Retina (tissue), 1 donor: ENCODE measurements at places on chromosomes 2 and 18.
A peak's percentile ranks its signal among the peaks of the same experiment; 100 is the strongest.

DNA sequence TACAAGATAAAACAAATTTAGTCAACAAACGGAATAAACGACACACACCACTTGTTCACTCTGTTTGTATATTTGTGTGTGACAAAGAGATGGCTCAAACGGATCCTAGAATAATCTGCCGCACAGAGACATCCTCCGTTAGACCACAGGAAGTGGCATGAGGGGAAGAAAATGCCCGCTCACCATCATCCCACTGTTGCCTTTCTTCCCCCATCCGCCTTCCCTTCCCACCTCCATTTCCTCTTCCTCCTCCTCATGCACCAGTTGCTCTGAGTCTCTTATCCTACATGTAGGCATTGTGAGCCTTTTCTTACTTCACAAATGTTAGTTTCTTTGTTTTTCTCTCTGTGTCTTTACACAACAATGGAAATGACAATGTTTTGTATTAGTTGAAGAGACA is 228.5 kb upstream of the SMIM21 start:
- DNase-seq, result no peak

DNA sequence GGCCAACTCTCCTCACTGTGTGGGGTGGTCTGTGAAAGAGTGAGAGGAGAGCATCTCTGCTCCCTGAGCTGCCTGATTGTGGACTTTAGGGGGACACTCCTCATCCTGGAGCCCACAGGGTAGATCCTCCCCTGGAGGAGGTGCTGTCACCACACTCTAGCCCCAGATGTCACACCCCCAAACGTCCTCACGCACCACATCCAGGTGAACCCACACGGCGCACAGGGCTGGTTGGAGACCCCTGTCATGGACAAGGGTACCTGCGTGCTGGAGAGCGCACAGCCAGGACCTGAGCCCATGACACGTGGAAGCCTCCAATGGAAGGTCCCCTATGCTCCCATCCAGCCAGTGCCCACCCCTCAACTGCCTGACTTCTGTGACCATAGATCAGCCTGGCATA is 10.5 kb downstream of the AGXT start:
- no peak for DNase-seq

- peak; percentile 71 for DNase-seq
Observed at GRCh38 chr18:80109676-80110078, 615 bp downstream of the ADNP2 start.

DNA sequence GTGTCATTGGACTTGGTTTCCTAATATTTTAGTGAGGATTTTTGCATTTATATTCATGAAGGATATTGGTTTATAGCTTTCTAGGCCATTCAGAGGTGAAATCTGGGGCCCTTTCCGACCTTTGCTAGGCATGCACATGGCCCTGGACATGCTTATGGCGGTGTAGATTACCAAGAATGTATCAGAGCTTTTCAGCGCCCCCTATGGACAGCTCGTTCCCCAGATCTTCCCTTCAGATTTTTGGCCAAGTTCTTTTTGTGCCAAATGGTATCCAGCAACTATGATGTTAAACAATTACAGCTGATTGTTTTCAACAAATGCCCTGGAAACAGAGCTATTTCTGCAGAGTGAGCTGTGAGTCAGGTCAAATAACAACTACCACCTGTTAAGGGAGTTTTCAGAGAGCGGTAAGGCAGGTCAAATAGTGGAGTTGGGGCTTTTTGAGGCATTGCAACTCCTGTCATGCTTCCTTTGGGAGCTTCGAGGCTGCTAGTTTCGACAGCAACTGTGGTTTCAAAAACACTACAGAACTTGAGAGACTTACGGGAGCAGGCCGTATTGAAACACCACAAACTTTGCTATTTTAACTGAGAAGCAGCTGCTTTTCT is 188.3 kb downstream of the ZNF516 start:
- no peak for DNase-seq

DNA sequence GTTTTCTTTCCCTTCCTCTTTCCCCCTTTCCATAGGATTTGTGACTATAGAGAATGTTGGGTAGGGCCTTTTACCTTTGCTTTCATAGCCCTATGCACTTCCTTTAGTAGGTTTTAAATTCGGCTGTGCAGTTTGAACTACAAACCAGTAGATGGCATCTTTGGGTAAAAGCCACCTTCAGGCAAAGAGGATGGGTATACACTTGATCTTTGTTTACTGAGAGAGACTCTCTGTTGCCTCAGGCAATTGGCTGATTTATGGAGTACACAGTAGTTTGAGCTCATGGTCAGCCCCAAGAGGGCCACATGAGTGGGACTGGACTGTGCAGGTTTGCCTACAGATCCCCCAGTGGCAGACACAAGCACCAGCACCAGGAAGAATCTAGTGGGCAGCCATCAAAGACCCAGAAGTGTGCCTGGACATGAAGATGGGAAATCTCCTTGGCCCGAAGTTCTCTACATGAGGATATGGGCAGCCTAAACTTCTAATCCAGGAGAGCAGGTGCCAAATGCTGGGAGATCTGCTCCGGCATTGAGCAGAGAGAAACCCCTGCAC is 1304.3 kb upstream of the DDX18 start:
- DNase-seq, result no peak

GRCh38 chr2:168157926-168158325 is 89.5 kb downstream of the STK39 start:
- DNase-seq, result no peak

DNA sequence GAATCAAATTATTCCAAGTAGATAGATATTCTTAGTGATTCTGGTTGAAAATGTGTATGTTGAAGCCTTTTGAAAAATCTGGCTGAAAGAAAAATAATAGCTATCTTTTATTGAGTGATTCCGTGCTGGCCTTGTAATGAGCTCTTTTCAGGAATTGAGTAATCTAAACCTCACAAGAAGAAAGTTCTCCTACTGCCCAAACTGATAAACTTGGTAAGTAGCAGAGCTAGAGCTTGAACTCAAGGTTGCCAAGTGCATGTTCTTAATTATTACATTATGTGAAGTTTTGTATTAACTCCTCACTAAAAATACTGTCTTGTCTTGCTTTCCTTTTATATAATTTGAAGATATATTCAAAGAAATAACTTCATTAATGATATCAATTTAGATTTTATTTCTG is 1.6 kb upstream of the PPP1R1C start:
- no peak for DNase-seq

DNA sequence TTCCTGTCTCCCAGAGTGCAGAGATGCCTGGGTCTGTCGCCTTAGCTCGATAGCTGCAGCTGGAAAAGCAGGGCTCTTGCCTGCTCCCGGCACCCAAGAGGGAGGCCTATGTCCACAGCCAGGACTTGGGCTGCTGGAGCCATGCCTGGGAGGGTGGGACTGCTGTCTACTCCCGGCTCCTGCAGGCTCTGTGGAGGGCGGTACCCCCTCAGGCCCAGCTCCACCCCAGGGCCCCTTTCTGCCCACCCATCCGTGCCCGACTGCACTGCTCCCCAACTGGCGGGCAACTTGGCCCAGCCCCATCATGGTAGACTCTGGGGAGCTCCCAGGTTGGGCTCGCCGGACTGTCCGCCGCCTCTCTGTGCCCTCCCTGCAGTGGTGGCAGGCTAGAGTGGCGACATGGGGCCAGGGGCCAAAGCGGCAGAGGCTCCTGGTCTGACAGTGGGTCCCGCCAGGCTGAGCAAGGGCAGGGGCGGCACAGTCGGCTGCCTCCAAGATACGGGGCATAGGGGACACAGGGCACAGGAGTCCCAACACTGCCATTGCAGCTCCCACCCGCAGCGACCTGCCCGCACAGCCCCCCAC is 901.0 kb downstream of the CCDC85A start:
- DNase-seq, result no peak
